ENCODE measurements at places on chromosomes 1 and 21. TPM values are rescaled to one million over a fixed set of nuclear protein-coding genes. Genes with fewer than 3 reads are reported as not detected.

The SPRR1A gene
- not detected for polyA plus RNA-seq

DNA sequence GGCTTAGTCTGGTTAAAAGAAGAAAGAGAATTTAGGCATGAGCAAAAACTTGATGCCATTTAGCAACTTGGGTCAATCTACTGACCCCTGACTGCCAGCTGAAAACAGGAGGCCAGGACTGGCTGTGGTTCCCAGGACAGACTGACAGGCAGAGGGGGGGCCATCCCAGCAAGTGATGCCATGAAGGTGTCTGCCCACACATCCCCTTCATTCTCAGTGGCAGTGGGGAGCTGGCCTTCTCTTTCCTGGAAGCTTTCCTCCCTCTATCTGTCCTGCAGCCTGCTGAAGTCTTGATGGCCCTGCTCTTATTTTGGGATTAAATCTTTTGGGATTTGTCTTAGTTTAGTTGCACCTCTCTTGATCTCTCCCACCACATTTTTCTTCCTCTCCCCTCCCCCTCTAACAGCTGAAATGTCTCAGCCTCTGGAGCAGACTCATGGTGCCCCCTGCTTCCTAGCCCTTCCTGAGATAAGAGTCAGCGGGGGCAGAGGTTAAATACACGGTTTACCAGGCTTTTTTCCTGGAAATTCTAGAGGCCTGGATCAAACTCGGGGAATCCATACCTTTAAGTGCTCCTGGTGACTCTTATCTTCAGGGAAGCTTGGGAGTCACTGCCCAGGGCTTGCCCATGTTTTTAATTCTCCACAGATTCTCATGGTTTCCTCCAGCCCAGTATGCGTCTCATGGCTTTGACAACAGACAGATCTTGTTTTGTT, 99.5 kb upstream of the TSPAN2 start:
- no peak for DNase-seq

DNA sequence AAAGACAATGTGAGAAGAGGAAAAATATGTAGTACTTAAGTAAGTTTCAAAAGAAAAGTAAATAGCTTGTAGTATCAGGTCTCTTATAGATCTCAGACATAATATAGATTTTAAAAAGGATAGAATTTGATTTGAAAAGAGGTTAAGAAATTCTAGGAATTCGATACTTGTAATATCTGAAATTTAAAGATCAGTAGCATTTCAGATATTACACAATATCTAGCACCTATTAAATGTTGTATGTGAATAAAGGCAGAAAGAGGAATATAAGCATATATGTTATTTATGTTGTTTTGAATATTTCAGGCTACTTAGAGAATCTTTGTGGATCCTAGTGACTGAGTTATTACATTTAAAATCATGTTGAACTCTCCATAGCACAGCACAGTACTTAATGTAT, 35.0 kb upstream of the METTL18 start:
- DNase-seq = no peak

GRCh38 chr1:79773385-79773784, 766.9 kb upstream of the ADGRL4 start:
- no peak for DNase-seq

The C1orf185 gene
- not detected for polyA plus RNA-seq

DNA sequence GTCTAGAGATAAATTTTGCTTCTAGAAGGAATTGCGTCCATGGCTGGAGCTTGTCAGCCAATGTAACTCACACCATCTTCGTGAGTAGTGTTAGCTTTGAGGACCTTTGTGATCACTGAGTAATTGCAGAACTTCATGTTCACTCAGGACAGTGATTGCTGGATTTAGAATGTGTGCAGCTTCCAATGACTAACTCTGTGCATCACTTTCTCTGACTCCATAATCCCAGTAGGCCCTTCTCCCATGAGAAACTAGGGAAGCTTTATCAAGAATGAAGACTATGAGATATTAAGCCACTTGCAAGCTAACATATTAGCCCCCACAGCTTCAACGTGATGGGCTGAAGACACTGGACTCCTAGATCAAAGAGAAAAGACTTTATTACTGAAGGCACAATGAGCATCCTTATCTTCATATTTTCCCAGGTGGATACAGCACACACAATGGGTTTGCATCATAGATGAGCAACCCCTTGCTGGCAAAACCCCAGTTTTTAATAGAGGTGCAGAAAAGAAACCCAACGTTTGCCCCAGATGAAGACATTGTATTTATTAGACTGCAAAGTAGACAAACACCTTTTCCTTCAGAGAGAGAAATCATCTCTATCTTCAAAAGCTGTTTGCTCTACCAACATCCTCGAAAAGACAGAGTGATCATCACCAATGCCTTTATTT, 561.0 kb downstream of the LTN1 start:
- peak; percentile 67 for DNase-seq

The CRP gene
- not detected for polyA plus RNA-seq

GRCh38 chr1:19737104-19737825, 62.5 kb downstream of the TMCO4 start:
- DNase-seq = peak; percentile 56

The FMO5 gene
- polyA plus RNA-seq = 1.2 TPM

DNA sequence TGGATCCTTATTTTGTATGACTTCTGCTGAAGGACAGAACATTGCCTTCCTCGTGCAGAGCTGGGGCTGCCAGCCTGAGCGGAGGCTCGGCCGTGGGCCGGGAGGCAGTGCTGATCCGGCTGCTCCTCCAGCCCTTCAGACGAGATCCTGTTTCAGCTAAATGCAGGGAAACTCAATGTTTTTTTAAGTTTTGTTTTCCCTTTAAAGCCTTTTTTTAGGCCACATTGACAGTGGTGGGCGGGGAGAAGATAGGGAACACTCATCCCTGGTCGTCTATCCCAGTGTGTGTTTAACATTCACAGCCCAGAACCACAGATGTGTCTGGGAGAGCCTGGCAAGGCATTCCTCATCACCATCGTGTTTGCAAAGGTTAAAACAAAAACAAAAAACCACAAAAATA, 27.5 kb upstream of the KDM4A start:
- DNase-seq = peak; percentile 42

Measured in GM23248 (cell line).